Cardiac septum (tissue), 1 donor: ENCODE measurements at places on chromosomes 6 and 20. TPM values are rescaled to one million over a fixed set of nuclear protein-coding genes. Genes with fewer than 3 reads are reported as not detected.

The RIPOR2 gene
- total RNA-seq: 11.2 TPM

The GGTLC1 gene
- not detected for total RNA-seq

- no peak for DNase-seq
Measured at GRCh38 chr6:53168516-53169267, 20.1 kb upstream of the GCM1 start.

- DNase-seq: no peak
Measured at GRCh38 chr6:158266131-158266530, 46.1 kb upstream of the TULP4 start.

DNA sequence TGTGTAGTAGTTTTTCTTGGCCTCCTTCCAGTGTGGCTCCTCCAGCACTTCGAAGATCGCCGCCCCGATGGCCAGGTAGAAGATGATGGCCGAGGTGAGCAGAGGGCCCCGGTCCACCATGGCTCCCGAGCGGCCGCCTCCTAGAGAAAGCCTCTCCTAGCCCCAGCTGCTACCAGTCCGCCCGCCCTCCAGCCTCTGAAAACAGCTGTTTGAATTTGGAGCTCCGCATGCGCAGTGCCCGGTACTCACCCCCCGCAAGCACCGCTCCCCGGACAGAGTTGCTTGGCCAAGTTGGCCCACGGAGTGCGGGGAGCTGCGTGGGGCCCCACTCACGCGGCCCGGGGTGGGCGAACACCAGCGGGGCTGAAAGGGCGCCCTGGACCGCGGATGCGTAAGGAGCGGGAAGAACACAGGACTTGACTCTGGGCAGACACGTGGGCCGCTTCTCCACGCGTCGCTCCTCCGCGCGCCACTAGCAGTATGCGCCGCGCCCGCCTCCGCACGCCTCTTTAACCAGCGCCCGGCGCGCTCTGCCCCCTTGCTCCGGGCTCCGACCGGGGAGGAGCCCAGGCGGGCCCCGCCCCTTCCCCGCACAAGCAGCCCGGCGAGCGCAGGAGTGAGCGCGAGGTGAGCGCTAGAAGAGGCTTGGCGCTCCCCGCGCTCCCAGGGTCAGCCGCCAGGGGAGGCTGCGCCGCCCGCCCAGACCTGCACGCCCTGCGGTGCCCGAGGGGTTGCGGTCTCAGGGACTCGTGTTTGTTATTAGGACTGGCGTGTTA is at the start of gene KCNK5:
Gene KCNK5, minus strand, starts transcription at position 484 of the 776 bp plus-strand sequence. Its CDS starts 364 bp downstream, at position 120.
- DNase-seq: peak; percentile 91

- DNase-seq: no peak
Measured at GRCh38 chr6:98764373-98764911, 69.9 kb upstream of the POU3F2 start.

- DNase-seq: no peak
Measured at GRCh38 chr20:6311841-6312655, 189.2 kb upstream of the FERMT1 start.
